ENCODE measurements at places on chromosomes 6 and 20. TPM values are rescaled to one million over a fixed set of nuclear protein-coding genes. Genes with fewer than 3 reads are reported as not detected.

GRCh38 chr20:36871640-36872570 is 4.0 kb upstream of the TLDC2 start:
- peaks cover 9% of the 10 kb centered on the region for H3K4me1 ChIP-seq
- no peaks in the 10 kb centered on the region for H3K27me3 ChIP-seq
- no peak overlapping the region for H3K4me3 ChIP-seq

DNA sequence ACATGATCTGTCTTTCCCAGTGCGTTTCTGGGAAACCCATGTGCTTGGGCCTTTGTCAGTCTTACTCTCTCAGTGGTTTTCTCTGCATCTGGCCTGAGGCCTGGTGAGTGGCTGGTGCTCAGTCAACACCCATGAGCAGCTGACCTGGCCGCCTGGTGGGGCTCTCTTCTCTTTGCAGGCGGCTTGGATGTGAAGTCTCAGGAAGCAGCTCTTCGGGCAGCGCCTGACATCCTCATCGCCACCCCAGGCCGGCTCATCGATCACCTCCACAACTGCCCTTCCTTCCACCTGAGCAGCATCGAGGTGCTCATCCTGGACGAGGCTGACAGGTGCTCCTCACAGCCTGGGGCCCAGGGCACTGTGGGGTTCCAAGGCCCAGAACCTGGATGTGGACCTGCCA is 10.8 kb downstream of the DDX27 start:
- H3K27ac ChIP-seq, result no peak overlapping the region
- no peak overlapping the region for H3K4me3 ChIP-seq
- H3K4me1 ChIP-seq, result no peaks in the 10 kb centered on the region

DNA sequence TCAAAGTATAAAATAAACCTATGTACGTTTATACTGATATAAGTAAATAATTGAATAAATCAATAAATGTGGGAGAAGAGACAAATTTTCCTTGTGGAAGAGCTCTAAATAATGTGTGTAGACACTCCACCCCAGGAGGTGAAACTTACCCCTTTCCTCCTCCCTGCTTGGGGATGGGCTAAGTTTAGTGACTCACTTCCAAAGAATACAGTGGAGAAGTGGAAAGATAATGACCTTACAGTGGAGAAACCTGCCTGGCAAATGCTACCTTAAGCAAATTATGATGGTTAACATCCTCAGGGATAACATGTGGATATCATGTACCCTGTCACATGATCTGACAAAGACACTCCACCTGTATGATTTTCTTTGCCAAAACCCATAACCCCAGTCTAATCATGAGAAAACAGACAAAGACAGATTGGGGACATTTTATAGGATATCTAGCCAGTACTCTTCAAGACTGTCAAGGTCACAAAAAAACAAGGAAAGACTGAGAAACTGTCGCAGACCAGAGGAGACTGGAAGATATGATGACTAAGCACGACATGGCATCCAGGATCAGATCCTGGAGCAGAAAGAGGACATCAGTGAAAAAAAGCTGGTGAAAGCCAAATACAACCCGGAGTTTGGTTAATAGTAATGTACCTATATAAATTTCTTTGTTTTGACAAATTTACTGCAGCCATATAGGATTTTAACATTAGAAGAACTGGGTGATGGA is 195.5 kb upstream of the PRDM1 start:
- no peak overlapping the region for H3K27ac ChIP-seq
- no peak for DNase-seq
- H3K27me3 ChIP-seq, result no peaks in the 10 kb centered on the region
- H3K4me3 ChIP-seq, result no peak overlapping the region
- H3K4me1 ChIP-seq, result peaks cover 8% of the 10 kb centered on the region

ABHD16B gene
- not detected for total RNA-seq

All from left ventricle myocardium inferior (tissue), 1 donor.